ENCODE measurements at places on chromosomes 4 and X.

GRCh38 chr4:184112006-184112550, 105.6 kb downstream of the ENPP6 start:
- DNase-seq: no peak

DNA sequence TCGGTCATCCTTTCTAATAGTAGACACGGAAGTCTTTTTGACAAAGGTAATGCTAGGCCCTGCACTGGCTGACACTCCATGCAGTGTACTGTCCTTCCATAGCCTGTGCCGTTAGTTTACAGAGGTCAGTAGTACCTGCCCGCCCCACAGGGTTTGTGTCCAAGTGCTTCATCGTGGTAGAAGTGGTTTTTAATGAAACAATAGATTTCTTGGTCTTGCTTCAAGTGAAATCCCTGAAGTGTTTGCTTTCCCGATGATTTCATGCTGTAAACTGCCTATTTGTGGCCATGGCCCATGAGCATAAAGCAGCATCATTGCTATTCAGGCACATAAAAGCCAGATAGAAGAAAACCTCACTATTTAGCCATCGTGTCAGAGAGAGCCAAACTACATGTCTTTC, 139.3 kb downstream of the GPR143 start:
- no peak for DNase-seq

DNA sequence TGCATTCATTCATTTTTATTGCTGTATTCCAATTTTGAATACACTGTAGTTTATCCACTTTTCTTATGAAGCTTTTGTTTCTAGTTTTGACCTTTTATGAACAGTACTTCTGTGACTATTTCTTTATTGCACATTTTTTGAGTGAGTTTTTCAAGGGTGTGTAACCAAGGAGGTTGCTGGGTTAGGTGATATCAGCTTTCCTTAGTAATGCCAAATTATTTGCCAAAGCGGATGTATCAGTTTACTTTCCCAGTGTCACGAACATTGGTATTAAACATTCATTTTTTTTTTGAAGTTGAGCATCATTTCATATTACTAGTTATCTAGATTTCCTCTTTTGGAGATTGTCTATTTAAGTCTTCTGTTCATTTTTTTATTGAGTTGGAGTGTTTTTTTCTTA, 32.9 kb downstream of the STIM2 start:
- no peak for DNase-seq

DNA sequence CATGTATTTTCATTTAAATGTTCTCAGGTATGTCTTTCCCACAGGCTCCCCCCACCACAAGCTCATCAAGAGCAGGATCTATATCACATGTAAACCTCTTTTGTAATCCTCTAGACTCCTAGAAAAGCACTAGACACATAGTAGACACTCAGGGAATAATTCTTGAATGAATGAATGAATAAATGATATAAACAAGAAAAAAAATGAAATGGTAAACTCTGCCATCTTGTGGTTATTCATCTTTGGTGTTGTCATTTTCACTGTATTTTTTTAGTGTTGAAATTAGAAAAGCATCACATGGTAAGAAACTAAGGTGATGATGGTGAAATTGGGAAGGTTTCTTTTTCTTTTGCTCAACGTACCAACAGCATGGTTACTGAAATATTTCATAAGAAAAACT, 34.2 kb upstream of the C1GALT1C1 start:
- peak; percentile 34 for DNase-seq

DNA sequence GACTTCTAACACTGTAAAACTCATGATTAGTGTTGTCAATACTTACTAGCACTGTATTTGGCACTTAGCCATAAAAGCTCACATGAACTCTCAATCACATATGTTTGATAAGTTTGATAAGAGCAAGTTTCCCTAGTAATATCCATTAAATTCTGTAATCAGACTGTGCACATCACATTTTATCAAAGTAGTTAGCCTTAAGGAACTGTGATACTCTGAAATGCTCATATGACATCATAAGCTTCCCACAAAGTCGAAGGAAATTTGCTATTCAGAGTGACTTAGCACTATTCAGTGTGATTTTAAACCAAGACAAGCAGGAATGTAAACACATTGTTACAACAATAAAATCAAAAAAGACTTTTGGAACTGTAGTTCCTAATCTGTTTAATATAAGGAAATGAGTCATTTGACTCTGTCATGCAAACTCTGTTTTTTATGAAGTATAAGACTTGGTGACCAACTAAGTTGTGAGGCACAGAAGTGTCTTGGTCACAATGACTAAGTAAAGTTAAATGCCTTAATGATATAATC, 6.7 kb downstream of the SLC7A11 start:
- no peak for DNase-seq

DNA sequence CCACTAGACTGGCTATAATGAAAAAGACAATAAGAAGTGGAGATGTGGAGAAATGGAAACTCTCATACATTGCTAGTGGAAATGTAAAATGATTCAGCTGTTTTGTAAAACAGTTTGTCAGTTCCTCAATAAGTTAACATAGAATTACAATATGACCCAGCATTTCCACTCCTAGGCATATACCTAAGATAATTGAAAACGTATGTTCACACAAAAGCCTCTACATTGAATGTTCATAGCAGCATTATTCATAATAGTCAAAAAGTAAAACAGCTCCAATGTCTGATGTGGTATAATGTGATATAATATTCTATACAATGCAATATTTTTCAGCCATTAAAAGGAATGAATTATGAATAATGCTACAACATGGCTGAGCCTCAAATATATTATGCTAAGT, 10.2 kb downstream of the EDA start:
- DNase-seq: no peak

- no peak for DNase-seq
These were observed 257.4 kb downstream of the CFAP299 start for GRCh38 chr4:80592950-80593349.

DNA sequence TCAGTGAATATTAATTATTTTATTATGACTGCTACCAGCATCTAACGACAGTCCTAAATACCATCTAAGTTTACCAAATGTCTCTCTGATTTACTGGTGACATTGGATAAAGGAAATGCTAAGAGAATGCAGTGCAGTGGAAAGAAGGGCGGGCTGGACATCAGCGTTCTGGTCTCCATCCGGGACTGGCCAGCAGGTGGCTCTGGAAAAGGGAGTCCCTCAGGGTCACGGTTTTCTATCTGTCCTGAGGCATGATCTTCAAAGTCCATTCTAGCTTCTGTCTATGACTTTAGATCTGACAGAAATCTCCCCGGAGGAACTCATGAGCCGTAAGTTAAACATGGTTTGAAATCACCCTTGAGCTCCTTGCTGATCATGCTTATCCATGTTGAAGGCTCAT, 3.3 kb downstream of the TRIM2 start:
- DNase-seq: no peak

DNA sequence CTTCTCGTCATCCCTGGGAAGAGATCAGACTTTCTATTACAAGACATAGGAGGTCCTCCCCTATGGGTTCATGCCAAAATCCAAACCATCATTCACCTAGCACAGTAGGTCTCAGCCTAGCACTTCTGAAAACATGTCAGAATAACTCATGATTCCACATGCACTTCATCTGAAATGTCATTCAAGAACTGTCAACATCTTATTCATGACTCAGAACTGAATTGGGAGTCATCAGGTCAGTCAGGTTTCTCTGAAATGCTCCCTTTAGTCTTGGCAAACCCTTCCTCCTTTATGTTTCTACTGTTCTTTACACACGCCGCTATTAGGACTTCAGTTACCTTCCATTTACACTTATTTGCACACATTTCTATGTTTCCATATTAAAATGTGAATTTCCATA, 67.2 kb downstream of the ANTXR2 start:
- DNase-seq: no peak

DNA sequence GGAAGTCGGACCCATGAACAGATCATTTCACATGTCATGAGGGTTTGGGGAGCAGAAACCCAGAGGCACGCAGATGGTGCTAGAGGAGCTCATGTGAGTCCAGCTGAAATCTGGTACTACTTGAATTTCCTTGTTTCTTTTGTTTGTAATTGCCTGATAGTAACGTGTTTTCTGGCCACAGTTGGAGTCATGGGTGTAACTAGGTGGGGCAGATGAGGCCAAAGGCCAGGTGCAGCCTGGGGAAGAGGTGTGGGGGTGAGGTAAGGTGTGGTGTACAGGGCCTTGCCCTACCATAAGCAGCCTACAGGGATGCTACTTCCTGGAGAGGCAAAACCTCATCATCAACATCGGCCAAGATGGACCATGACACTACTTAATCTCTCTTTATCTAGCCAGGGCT, 271.4 kb downstream of the PTTG2 start:
- no peak for DNase-seq

DNA sequence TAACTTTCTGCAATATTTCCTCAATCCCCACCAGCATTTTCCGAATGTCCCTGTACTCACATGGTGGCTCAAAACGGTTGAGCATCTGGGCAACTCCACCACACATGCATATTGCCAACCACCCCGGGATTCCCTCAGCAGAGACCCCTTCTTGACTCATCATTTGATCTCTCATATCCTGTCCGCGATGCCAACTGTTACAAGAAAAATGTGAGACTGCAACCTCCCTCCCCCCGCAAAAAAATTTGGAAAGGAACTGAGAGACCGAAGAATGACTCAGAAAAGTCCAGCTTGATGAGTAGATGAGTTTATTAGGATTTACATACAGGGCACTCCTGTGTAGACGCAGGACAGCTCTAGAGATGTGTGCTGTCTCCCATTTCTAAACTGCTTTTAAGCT, 561.4 kb downstream of the ZIC3 start:
- no peak for DNase-seq

GRCh38 chrX:108811891-108812290, 75.5 kb upstream of the IRS4 start:
- no peak for DNase-seq

DNA sequence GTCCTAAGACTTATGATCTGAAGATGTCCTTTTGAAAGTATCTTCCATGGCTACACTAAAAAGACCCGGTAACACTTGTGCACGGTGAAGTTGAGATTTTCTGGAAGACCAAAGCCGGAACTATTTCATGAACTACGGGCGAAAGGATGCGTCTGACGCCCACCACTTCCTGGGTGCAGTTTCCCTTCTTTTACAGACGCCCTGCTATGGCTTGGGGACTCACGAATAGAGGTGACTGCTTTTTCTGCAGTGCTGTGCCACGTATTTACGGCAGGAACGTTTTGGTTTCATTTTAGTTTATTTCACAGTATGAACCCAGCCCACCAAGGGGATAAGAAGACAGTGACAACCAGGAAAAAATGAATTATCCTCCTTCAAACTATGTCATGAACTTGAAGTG, 180.4 kb downstream of the AFAP1 start:
- peak; percentile 61 for DNase-seq

- no peak for DNase-seq
These were observed 263.2 kb downstream of the PDHA2 start for GRCh38 chr4:96103086-96103485.

DNA sequence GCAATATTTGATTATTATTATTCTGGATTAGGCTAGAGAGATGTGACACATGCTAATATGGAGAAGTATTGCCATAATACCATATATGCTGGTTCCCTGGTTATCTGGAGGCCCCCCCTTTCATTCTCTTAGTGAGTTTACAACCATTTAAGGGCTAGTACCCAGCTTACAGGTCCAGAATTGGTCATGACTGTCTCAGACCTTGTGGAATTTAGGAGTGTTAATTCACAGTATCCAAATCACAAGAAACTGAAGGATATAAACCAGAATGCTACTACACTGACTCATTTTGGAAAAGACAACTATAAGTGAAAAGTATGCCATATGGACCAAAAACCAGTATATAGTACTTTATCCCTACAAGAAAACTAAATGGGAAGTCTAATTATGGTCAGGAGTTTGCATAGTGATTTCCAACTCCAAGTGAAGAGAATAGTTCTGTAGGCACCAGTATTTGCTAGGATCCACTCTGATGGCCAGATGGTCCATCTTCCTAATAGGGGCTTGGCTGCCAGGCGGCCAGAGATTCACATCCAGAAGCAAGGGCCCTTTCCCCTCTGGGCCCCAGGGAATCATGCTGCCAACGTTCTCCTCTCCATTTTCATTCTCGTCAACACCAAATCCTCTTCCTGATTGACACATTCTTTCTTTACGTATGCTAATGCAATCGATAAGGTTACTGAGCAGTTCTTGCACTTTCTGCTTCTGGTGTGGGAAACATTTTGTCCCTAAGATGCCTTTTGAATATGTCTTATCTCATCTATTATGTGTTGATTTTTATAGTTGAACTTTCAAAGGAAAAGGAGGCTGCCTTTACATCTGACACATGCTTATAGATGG, 123.6 kb downstream of the SHROOM3 start:
- no peak for DNase-seq

DNA sequence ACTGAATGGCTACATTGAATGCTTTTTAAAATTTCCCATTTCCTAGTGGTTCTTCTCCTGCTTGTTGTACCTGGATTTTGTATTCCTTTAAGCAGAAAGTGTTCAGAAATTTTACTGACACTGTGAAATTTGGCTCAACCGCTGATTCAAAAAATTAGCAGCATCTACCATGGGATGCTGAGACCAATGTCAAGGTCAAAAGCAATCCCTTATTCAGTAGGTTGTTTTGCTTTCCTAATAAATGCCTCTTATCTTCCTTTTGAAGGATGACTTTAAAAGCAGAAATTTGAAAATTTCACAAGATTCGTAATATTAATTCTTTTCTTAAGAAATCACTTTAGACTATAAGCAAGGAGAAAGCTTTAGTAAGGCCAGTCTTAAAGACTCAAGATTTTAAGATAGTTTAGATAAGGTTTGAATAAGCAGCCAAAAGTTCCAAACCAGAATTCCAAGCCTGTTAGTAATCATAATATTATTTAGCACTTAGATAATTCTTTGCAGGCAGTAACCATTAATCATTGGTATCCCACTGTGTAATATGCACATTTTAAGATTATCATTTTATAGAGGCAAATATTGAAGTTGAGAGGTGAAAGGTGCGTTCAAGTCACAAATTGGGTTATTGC, 508.8 kb downstream of the ANKRD50 start:
- DNase-seq: no peak

GRCh38 chr4:158129694-158130093, 43.1 kb downstream of the GASK1B start:
- no peak for DNase-seq

DNA sequence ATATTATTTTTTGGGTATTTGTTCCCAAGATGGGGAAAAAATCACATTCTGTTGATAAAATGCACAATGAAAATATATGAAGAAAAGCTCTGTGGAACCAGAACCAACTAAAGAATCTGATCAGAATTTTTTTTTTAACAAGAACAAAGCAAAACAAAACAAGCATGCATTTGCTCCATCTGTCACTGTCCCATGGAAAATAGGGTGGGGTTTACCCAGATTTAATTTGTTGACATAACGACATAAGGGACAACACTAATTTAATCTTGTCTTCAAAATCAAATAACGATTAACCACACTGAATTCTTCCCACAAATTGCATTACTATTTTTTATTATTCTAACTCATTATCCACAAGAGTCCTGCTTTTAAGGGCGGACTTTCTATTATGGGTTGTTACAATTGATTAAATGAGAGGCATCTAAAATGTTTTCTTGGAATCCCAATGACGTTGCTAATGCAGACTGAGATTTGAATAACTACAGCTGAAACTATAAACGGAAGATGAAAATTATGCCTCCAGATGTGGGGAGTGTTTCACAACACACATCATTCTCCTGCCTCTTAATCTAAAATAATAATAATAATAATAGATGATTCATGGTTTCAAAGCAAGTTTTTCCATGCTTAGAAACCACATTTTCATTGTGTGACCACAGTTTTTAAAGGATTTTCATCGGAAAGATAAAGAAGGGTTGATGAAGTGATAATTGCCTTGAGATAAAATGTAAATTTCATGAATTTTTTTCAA, 307.0 kb upstream of the CPEB2 start:
- DNase-seq: no peak

Measured in CD4-positive, alpha-beta T cell (primary cell).